ENCODE measurements at places on chromosomes 3 and 15. TPM values are rescaled to one million over a fixed set of nuclear protein-coding genes. Genes with fewer than 3 reads are reported as not detected.

The NEDD4 gene
- total RNA-seq, result 44.0 TPM

- no peak for DNase-seq
- H3K4me1 ChIP-seq, result peaks cover 3% of the 10 kb centered on the region
- no peaks in the 10 kb centered on the region for H3K36me3 ChIP-seq
Observed at GRCh38 chr15:82568986-82569385, 28.7 kb upstream of the RPS17 start.

The OSBPL10 gene
- total RNA-seq, result 40.5 TPM

DNA sequence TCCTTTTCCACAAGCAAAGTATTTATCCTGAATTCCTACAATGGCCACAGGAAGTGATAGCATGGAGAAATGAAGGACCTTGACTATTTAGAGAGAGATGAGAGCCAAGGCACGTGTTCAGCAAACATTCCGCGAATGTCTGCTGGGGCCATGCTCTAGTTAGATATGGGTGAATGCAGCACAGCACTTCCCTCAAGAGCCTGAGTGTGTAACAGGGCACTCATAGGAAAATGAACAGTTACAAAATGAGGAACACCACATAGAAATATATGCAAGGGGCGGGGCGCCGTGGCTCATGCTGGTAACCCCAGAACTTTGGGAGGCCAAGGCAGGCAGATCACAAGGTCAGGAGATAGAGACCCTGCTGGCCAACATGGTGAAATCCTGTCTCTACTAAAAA is 406.9 kb downstream of the NR2F2 start:
- H3K4me3 ChIP-seq, result no peak overlapping the region
- H3K36me3 ChIP-seq, result no peaks in the 10 kb centered on the region
- H3K27ac ChIP-seq, result no peak overlapping the region
- no peak for DNase-seq
- no peaks in the 10 kb centered on the region for H3K27me3 ChIP-seq

DNA sequence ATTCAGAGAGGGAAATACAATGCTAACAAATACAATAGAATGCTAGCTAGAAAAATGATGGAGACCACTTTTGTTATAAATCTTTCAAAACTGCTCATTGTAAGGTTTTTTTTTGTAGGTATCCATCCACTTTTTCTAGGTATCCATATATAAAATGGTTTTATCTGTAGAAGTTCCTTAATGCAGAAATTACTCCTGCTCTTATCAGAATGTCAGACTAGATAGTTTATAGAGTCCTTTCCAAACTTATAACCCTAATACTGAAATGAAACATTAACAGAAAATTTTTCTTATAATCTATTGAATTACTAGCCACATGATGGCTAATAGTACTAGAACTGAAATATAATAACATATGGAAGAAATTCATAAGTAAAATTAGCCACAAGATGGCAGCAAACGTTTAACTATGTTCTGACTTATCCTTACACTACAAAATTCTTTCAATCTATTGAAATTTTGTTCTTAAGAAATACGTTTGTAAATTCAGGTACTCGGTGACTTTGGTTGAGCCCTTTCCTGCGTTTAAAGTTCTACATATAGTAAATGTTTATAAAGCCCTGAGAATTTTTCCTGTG is 58.5 kb downstream of the ECT2 start:
- H3K4me1 ChIP-seq, result no peaks in the 10 kb centered on the region
- no peaks in the 10 kb centered on the region for H3K36me3 ChIP-seq
- no peak overlapping the region for H3K27ac ChIP-seq
- H3K27me3 ChIP-seq, result no peaks in the 10 kb centered on the region
- H3K4me3 ChIP-seq, result no peak overlapping the region

- no peak overlapping the region for H3K4me3 ChIP-seq
- H3K27ac ChIP-seq, result no peak overlapping the region
- H3K36me3 ChIP-seq, result no peaks in the 10 kb centered on the region
- no peaks in the 10 kb centered on the region for H3K27me3 ChIP-seq
Observed at GRCh38 chr15:42404461-42405235, 45.3 kb downstream of the CAPN3 start.

DNA sequence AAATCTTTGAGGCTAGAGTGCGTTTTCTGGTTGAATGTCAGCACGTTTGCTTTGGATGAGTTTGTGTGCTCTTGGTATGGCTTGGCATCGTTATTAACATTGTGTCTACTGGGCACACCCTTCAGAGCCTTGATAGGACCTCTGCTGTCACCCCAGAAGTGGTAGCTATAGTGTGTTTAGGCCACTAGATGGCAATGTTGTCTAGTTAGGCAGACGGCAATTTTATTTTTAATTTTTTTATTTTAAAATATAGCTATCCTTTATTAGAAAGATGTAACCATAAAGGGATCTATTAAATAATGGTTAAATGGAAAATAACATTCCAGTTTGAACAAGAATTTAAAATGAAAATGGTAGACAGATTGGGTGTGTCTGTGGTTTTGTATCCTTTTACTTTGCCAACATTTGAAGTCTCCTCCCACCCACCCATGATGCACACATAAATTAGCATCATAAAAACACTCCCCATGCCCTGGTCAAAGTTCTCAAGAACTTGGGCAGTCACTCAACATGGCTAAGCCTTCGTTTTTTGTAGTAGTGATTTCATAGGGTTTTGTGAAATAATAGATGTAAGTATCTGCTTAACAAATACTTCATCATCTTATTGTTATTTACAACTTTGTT is 200.7 kb downstream of the KCNH8 start:
- DNase-seq, result no peak
- H3K36me3 ChIP-seq, result no peaks in the 10 kb centered on the region
- H3K27ac ChIP-seq, result no peak overlapping the region

The BCL2A1 gene
- total RNA-seq, result 0.97 TPM

The IP6K2 gene
- 83.3 TPM for total RNA-seq

GRCh38 chr3:134308350-134308891 is 57.8 kb upstream of the RYK start:
- no peaks in the 10 kb centered on the region for H3K36me3 ChIP-seq
- H3K27me3 ChIP-seq, result no peaks in the 10 kb centered on the region
- DNase-seq, result peak; percentile 88
- H3K4me1 ChIP-seq, result peaks cover 4% of the 10 kb centered on the region
- peak overlapping the region; percentile 81 for H3K27ac ChIP-seq

The KIF15 gene
- 3.2 TPM for total RNA-seq

The CPB1 gene
- total RNA-seq, result not detected

GRCh38 chr15:78914027-78914764 is 30.6 kb downstream of the CTSH start:
- peaks cover 15% of the 10 kb centered on the region for H3K4me1 ChIP-seq
- no peak overlapping the region for H3K4me3 ChIP-seq
- peak; percentile 77 for DNase-seq
- no peaks in the 10 kb centered on the region for H3K36me3 ChIP-seq

DNA sequence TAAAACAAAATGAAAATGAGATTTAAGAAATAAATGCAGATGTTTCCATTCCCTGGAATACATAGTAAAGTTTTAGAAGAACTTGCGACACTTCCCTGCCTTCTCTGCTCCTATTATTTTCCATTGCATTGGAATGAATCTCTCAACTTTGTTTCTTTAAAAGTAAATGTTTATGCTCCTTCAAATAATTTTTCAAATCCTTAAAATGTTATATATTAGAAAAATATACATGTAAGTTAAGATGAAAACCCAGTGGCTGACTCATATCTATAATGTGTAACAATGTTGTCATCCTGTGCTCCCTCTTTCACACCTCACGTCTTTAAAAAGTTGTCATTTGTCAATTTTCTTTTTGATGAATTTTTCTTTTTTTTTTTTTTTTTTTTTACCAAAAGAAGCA is 3.6 kb downstream of the RBMS3 start:
- H3K27me3 ChIP-seq, result no peaks in the 10 kb centered on the region
- H3K4me3 ChIP-seq, result peak overlapping the region; percentile 44
- peak overlapping the region; percentile 92 for H3K27ac ChIP-seq
- H3K36me3 ChIP-seq, result no peaks in the 10 kb centered on the region
- H3K4me1 ChIP-seq, result no peaks in the 10 kb centered on the region
- DNase-seq, result no peak

DNA sequence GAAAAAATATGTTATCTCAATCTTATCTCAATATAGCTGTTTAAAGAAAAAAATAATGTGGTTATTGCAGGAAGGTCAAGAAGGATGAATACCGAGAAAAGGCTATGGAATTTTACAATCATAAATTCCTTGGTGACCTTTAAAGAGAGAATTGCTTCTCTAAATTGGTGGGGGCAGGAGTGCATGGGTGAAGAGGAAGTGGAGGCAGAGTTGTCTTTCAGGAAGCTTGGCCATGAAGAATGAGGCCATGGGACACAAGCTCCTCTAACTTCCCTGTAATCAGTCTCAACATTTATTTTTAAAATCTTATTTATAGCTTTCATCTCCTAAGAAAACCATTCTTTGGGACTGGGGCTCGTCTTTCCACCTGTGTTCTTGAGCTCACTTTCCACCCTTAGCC is 22.4 kb upstream of the ALDH1A2 start:
- no peak overlapping the region for H3K27ac ChIP-seq
- no peaks in the 10 kb centered on the region for H3K36me3 ChIP-seq
- no peaks in the 10 kb centered on the region for H3K4me1 ChIP-seq
- no peaks in the 10 kb centered on the region for H3K27me3 ChIP-seq
- no peak overlapping the region for H3K4me3 ChIP-seq
- DNase-seq, result no peak

The DPPA2 gene
- total RNA-seq, result not detected

DNA sequence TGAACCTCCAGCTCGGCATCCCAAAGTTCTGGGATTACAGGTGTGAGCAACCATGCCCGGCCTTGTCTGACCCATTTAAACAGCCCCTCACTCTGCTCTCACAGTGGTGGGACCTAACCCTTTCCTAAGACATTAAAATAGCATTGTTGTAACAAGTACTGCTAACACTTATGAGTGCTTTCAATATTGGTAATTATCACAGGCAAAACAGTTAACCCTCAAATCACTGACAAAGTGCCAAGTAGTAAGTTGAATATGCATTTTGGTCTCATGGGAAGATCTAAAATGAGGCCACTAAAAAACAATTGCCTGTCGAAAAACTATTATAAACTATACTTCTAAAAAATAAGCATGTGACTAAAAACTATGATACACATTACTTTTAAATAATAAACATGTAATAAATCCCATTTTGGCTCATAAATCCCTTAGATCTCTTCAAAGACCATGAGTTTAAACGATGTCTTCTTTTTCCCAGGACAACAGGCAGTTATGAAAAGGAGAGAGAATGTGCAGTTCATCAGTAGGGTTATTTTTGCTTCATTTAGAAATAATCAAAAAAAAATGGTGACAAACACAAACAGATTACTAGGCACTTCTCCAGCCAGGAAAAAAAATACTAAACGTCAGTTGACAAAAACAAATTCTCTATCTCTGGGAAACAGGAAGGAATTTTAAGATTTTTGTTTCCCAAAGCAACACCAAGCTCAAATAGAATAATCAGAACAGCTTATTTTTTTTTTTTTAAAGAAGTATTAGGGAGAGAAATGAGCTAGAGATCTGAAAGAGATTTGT is 95.4 kb downstream of the RFTN1 start:
- no peaks in the 10 kb centered on the region for H3K36me3 ChIP-seq
- H3K27ac ChIP-seq, result peak overlapping the region; percentile 78
- no peaks in the 10 kb centered on the region for H3K4me1 ChIP-seq
- no peak for DNase-seq

DNA sequence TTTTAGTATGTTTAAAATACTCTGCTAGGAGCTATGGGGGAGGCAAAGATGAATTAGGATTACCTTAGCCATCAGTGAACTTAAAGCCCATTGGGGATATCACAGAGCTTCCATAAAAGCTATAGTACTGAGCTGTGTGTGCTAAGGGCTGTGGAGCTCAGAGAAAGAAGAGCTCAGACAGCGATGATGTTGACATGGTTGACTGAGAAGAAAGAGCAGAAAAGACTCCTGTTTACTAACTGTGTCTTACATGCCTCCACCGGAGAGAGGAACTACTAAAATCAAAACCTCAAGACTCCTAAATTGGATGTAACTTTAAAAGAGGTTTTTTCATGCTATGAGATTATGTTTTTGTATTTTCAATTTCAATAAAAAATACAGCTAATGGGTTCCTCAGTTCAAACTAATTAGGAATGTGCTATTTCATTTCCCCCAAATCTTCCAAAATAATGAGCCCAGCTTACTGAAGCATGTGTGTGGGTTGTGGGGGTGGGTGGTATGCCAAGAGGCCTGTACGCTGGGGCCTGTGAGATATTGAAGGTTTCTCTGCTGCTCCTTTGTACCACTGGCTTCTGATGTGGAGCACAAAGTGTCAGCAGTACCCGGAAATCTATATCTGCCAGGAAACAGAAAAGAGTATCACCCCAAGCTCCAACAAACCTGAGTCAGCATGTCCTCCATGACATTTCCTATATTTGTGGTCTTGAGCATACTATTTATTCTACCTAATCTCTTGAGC is 22.7 kb downstream of the DGKG start:
- no peaks in the 10 kb centered on the region for H3K27me3 ChIP-seq
- H3K36me3 ChIP-seq, result no peaks in the 10 kb centered on the region
- no peak overlapping the region for H3K4me3 ChIP-seq

DNA sequence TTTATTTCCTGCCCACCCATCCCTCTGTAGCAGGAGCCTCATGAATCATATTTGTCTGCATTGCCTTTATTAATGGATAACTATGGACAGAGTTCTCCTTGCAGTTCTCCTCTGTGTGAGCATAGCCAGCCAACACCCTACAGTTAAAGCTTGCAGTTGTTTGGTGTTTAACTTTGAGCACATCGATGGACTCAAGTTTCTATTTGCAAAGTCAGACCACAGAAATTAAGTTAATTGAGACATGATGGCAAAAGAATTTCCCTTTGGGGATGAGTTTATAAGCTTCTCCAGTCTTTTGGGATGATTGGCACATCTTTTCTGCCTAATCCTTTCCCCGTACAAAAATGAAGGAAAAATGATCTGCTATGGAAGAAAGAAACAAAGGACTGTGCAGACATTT is 398.9 kb upstream of the THBS1 start:
- H3K36me3 ChIP-seq, result no peaks in the 10 kb centered on the region
- H3K4me3 ChIP-seq, result no peak overlapping the region
- peak overlapping the region; percentile 42 for H3K27ac ChIP-seq
- no peaks in the 10 kb centered on the region for H3K27me3 ChIP-seq
- H3K4me1 ChIP-seq, result peaks cover 4% of the 10 kb centered on the region

DNA sequence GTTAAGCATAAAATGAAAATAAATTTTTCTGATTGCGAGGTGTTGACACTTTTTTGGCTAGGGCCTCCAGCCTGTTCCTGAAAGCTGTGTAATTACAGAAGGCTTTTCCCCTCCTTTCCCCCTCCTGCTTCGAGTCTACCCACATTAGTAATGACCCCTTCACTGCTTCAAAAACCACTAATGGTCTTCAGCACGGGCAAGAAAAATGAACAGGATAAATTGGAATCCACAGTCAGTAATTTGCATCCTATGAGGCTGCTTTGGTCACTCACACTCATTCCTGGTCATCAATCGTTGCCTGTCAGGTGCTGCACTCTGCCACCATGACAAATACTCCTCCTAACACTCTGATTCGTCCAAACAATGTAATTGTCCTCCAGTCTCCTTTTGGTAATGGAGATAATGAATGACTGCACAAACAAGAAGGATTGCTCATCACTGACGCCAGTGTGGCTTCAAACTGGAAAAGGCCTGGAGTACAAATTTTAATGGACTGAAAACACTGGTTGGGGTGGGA is 148.6 kb downstream of the MEIS2 start:
- H3K4me1 ChIP-seq, result no peaks in the 10 kb centered on the region
- H3K36me3 ChIP-seq, result no peaks in the 10 kb centered on the region
- no peaks in the 10 kb centered on the region for H3K27me3 ChIP-seq
- H3K4me3 ChIP-seq, result no peak overlapping the region
- no peak for DNase-seq

Measured in uterus (tissue), 4 donors.